C1 segment of cervical spinal cord (tissue), 14 donors: ENCODE measurements at places on chromosomes 1 and 21.

DNA sequence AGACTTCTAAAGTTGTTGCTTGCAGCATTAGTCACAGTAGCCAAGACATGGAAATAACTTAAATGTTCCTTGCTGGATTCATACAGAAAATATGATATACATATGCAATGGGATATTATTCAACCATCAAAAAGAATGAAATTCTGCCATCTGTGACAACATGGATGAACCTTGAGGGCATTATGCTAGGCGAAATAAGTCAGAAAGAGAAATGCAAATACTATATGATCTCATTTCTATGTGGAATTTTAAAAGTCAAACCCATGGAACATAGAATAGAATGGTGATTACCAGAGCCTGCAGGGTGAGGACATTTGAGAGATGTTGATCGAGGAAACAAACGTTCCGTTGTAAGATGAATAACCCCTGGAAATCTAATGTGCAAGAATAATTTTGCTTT lies 43.0 kb downstream of the CRB1 start:
- no peak for DNase-seq

- no peak for DNase-seq
These were observed 15.1 kb downstream of the LCA5L start for GRCh38 chr21:39430457-39430856.

GRCh38 chr1:77829851-77830250 lies 50.4 kb downstream of the MIGA1 start:
- no peak for DNase-seq

DNA sequence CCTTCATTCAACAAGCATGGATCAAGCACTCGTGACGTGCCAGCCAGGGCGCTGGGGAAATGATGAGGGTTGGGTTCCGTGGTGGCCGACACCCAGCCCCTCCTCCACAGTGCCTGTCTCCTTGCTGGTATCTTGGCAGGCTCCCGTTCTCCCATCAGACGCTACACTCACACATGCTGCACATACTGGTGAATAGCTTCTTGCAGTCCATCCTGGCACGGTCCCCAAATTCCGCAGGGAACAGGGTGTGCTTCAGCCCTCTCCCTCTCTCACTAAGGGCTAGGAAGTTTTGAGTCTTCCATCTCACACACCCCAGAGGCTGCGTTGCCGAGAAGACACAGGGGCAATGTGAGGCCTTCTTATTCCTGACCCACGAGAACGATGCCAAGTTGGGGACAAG lies 10.1 kb upstream of the MEF2D start:
- DNase-seq, result peak; percentile 62

GRCh38 chr1:23559985-23560741 lies 862 bp upstream of the ID3 start:
- DNase-seq, result no peak

GRCh38 chr21:36065497-36066036 lies 4.3 kb upstream of the CBR1 start:
- DNase-seq, result no peak

GRCh38 chr1:168386949-168387586 lies 106.4 kb downstream of the TBX19 start:
- no peak for DNase-seq

DNA sequence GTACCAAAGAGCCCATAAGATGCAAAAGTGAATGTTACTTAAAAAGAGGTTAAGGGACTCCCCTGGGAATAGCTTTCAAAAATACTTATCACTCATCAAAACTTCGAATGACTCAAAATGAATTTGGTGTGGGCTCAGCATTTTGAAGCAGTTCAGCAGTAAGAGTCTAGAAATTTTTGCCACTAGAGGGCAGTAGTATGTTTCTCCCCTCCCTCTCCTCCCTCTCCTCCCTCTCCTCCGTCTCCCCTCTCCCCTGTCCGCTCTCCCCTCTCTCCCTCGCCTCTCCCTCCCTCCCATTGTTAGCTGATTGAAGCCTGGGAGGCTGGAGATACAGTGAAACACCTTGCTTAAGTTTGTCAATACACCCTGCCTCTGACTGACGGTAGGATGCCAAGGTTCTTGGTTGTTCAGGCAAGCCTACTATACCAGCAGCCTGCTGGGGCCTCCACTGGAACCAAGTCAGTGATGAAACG lies 70.8 kb upstream of the TENT5C start:
- DNase-seq, result peak; percentile 11

DNA sequence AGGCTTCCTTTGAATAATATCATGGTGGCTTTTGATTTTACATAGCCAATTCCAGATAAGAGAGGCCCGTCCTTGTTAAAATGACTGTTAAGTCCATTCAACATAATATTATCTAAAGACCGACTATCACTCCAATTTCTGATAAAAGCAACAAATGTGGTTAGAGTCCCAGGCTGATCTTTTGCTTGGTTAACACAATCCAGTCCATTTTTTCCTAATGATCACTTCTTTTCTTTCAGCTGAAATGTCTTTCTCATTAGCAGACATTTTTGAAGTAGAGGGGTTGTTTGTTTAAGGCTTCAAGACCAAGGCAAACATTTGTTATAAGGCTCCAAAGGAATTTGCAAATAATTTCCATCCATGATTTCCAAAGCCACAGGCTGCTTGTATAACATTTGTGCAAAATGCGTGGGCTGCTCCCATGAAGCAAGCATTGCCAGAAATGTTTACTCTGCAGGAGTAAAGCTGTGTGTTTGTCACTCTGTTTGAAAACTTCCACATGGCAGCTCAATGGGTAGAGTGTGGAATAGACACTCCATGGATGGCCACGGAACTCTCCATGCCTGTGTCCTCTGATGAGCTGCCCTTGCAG lies 111.5 kb downstream of the PSMG1 start:
- DNase-seq, result no peak

DNA sequence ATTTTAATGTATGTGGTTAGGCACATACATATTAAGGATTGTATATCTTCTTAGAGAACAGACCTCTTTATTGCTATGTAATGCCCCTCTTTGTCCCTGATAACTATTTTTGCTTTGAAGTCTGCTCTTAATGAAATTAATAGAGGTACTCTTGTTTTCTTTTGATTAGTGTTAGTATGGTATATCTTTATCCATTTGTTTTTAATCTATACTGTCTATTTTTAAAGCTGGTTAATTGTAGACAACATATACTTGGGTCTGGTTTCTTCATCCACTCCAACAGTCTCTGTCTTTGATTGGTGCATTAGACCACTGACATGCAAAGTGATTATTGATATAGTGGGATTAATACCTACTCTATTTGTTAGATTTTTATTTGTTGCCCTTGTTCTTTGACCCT lies 36.0 kb downstream of the LEPR start:
- DNase-seq, result no peak

DNA sequence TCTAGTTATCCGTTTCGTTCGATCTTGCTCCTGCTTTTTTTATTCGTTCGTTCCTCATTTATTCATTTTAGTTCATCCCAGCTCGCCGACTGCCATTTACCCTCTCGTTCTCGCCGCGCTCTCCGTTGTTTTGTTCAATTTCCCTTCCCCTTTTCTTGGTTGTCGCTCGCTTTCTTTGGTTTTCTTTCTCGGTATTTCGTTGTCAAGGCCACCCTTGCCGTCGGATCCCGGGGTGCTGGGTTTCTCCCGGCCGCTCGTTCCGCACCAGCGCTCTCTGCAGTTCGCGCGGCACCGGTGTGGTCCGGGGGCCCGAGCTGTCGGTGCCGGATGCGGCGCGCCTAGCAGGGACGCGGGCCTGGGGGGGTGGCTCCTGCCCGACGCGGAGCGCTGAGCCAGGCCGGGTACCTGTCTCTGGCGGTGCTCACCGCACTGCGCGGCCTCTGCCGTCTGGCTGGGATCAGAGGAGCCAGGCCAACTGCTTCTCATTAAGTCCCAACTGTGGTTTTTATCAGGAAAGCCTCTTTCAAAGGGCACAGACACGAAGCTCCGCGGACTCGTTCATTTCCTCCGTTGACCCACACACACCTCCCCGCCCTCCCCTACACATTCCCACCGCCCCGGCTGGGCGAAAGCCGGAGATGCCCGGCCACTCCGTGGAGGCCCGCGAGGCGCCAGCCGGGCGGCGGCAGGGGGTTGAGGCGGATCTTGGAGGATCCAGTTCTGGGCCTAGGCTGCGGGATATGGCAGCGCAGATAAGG lies 1.6 kb downstream of the ALX3 start:
- no peak for DNase-seq

GRCh38 chr1:193437785-193438184 lies 251.4 kb upstream of the B3GALT2 start:
- DNase-seq, result no peak

DNA sequence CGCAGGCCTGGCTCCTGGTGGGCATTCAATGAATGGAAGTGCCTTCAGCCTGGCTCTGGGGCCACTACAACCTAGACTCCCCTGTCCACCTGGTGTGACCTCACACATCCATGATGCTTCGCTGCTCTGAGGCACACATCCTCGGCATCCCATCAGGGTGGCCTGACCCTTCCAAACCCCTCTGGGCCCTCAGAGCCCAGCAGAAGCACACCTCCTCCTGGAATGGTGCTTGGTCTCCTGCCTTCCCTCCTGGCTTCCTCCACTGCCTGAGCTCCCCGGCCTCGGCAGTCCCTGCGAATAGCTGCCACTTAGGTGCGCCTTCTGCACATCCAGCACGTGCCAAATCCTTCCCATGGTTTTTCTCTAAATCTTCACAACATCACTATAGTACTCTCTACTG lies 133.8 kb downstream of the GLIS1 start:
- DNase-seq, result no peak

DNA sequence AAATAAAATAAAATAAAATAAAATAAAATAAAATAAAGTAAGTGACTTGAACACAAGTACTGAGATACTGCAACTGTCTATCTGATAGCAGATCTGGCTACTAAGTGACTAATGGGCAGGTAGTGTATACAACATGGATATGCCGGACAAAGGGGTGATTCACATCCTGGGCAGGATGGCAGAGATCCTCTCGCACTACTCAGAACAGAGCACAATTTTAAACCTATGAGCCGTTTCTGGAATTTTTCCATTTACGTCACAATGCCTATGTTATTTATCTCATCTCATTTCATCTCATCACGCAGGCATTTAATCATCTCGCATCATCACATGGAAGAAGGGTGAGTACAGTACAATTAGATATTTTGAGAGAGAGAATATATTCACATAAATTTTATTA lies 233.3 kb upstream of the COA6 start:
- DNase-seq, result no peak

- DNase-seq, result peak; percentile 27
These were observed 36.3 kb downstream of the PRDM16 start for GRCh38 chr1:3105167-3105863.

DNA sequence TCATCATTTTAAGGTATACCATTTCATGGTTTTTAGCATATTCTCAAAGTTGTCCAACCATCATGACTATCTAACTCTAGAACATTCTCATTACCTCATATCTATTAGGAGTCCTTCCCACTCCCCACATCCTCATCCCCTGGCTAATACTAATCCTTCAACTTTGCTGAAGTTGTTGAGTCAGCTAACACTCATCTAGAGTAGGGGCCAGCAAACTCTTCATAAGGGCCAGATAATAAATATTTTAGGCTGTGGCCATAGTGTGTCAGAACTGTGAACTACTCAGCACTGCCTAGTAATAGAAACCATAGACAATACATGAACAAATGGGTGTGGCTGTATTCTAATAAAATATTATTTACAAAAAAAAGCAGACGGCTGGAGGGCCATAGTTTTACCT lies 43.0 kb downstream of the TOR3A start:
- no peak for DNase-seq

- no peak for DNase-seq
These were observed 48.5 kb downstream of the PIGK start for GRCh38 chr1:77170687-77171086.
